Erythroblast (primary cell): ENCODE measurements at places on chromosomes 5 and 9.

DNA sequence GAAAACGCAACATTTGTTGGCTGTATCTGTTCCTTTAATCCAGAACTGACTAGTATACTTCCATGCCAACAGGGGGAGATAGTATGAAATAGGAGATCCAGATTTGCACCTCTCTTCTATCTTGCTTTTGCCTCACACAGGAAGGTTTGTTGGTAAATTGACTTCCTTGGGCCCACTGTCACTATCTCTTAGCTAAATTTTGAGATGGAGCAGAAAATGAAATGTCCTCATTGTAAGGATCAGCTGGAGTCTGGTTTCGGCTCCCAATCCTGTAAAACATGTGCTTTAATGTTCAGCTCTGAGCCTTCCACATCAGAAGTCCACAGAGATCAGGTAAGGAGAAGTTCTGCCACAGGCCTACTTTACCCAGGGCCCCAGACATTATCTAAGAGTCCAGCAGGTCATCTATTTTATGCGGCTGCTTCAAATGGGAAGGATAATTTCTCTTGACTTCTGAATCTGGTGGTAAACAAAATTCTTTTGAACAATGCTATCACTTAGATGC, 176.8 kb downstream of the FER start:
- no peak for DNase-seq

- peak; percentile 63 for DNase-seq
Observed at GRCh38 chr9:137534256-137535119, 15.7 kb downstream of the PNPLA7 start.

- DNase-seq, result no peak
Observed at GRCh38 chr5:141172381-141173204, at the start of gene PCDHB7. Gene PCDHB7, plus strand, starts transcription at chr5:141172644. Its CDS starts 192 bp downstream, at chr5:141172836.

DNA sequence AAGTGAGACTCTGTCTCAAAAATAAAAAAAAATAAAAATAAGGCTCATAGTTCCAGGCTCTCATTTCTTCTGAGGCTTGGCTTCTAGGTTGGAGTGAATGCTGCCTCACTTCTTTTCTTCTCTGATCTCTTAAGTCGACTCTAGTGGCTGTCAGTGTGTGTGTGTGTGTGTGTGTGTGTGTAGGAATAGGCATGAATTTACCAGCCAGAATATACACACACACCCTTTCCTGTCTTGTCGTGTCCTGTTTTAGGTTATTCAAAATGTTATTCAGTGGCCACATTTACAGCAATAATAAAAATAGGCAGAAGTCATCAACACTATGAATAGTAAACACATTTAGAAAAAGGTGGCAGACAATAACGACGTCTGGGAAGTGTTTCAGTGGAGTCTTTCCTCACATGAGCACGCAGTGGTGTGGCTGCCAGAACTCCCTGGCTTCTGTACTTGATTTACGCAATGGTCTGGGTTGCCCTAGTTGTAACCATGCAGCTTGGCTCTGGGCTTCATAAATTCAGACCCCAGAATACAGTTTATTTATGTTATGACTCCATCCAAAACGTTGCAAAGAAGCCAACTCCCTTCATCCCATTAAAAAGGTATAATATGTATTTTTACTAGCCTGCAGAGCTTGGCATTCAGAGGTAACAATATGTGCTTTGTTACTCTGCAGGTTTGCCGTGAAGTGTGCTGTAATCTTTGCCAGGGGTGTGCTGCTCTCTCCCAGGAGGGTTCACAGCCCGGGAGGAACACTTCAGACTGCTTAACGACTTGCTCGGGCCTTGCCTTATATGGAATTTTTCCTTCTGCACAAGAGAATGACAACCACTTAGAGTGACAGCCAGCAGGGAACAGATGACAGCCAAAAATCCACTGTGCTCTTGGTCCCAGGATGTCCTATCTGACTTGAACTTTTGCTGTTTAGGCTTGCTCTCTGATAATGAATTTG, 34.4 kb upstream of the PALM2AKAP2 start:
- DNase-seq, result no peak

DNA sequence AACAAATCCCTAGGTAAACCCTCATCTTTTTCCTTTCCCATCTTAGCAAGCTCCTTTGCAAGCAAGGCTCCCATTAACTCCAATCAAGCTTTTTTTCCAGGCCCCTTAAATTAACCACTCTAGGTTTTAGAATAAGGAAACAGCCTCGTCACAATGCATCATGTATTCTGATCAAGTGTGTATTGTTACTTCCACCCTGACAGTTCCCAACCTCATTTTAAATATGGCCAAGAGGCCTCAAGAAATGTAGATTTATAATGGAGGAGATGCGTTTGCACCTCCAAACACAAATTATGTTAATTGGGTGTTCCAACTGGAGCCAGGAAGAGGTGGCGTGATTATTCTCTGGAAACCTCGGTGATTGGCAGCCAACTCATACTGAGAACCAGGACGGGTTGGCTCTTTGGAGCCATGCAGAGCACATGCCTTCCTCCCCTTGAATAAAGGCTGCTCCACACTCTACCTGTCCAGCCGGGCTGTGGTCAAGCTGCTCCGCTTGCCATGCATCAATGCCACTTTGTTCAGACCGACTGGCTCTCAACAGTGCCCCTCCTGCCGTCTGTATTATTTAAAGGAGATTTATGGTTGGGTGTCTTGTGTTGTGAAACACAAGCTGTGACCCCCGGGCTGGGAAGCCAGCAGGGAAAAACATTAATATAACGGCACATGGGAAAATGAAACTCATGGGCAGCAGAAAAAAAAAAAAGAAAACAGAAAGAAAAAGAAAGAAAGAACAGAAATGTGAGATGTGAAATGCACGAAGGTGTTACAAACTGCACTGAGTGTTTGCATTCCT, 191.1 kb downstream of the EBF1 start:
- DNase-seq, result no peak

GRCh38 chr5:149135536-149136201, 5.6 kb upstream of the ABLIM3 start:
- DNase-seq, result no peak

GRCh38 chr9:98521141-98521540, 187.6 kb downstream of the GABBR2 start:
- DNase-seq, result no peak

DNA sequence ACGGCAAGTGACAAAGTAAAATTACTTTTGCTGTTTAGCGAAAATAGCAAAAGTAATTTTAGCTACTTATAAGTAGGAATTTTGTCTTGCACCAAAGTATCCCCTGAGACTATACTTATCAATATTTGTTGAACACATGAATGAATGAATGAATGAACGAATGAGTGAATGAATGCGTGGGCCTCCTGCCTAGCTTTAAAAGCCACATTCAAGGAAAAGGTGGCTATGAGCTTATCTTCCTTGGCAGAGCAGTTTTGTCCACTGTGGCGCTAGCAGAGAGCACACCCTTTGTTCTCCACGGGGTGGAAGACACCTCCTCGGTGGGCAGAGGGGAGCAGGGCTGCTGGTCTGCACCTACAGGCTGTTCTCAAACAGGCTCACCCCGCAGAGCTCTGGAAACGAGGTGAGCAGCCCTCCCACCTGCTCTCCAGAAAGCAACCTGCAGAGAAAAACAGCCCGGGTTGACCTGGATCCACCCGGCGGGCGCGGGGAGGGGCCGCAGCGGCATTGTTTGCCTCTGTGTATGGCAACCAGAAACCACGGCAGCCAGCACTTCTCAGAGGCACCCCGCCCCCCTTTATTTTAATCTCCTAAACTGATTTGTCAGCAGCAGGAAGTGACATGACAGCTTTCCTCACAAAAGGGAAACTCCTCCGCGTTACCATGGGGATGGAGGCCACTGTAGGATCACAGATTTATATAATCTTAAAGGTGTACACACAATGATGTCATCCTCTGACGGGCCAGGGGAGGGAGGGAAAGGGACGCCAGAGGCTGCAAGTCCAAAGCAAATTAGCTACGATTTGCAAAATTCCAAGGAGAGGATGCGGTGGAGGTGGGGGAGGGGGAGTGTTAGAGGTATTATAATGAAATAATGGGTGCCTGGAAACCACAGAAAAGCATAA, 5.9 kb downstream of the DUSP1 start:
- peak; percentile 89 for DNase-seq

DNA sequence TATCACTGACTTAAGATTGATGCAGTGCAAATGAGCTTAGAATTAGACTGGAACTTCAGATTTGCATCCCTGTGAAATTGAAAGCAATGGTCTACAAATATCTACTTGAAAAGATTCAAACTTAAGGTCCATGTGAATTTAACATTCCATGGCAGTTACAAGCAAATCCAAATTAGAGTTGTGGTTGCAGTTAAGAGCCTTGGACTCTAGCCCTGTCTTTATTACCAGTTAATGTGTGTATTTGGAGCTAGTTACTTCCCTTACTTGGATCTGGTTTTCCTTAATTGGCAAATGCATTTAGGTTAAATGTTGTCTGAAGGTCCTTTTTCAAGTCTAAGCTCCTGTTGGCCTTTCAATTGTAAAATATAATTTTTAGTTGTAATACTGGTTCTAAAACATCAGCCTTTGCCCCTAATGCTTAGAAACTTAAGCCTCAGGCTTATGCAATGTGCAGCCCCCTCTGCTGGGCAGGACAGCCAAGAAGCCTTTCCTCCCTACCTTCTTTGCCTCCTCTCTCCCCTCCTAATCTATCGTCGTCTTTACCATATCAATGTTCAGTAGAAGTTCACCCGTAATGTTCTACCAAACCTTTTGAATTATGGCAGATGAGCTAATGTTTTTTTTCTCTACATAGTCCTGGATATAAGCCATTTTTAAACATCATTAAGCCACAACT, 59.5 kb downstream of the ERMP1 start:
- DNase-seq, result no peak
